Right cardiac atrium (tissue), 5 donors: ENCODE measurements at places on chromosomes 16 and 17. TPM values are rescaled to one million over a fixed set of nuclear protein-coding genes. Genes with fewer than 3 reads are reported as not detected.

OR1F1 gene
- not detected for total RNA-seq

GRB7 gene
- 2.7 TPM for total RNA-seq

MMP15 gene
- total RNA-seq, result 51.2 TPM

ANKFN1 gene
- total RNA-seq, result 0.15 TPM

GPR179 gene
- not detected for total RNA-seq

LGALS9B gene
- not detected for total RNA-seq

- peak; percentile 87 for DNase-seq
These were observed 133.3 kb upstream of the CIBAR2 start for GRCh38 chr16:85245307-85246172.

- DNase-seq, result peak; percentile 65
These were observed 79.0 kb downstream of the RPA1 start for GRCh38 chr17:1908699-1909309.

DNA sequence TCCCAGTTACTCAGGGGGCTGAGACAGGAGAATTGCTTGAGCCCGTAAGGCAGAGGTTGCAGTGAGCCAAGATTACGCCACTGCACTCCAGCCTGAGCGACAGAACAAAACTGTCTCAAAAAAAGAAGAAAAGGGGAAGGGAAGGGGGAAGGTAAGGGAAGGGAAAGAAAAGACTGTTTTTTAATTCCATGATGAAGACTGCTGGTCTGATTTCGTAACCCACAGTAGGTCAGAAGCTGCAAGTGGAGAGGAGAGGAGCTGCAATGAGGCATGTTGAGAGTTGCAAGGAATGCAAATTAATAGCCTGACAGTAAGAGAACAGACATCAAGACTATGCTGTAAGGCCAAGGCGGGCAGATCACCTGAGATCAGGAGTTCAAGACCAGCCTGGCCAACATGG is 33.3 kb downstream of the HELZ start:
- no peak for DNase-seq

DNA sequence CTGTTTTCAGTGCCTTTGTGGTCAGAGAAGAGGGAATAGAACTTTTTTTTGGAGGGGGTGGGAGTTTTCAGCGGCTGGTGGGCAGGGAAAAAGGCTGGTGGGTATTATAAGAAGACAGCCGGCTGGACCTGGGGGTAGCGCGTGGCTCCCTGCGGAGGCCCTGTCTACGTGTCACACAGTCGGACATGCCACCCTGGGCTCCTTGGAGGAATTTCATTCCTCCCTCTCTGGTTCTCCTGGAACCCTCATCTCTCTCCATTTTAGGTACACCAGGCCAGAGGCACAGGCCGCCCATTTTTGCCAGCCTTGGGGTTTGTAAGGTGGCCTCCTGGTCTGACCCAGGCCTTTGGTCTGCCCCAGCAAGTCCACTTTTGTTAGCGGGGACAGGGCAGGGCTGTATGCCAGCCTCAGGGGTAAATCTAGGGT is 908 bp downstream of the FKBP10 start:
- DNase-seq, result no peak

DNA sequence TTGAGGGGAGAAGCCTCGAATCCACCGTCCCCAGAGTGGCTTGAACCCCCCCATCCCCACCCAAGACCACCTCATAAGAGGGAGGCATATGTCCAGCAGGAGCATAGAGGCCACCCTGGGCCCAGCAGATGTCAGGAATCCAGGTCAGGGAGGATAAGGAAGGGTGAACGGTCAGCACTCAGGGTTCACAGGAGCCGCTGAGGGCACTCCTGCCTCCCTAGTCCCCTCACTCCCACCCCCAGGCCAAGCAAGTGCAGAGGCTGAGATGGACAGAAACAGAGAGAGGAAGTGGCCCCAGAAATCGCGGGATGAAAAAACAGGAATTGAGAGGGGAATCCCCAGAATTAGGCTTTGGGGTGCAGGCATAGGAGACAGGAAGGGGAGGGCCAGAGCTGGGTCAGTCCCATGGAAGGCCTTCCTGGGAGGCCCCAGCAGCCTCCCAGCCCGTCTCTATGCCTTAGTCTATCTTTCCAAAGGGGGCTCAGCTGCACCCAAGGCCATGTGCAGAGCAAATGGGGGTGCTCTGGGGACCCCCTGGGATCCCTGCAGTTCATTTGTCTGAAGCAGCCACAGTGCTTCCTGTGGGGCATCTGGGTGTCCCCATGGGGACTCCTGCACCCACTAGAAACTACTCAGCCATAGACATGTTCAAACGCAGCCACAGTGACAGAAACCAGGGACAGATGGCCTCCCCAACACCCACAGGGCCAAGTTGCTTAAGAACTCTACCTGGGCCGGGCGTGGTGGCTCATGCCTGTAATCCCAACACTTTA is 1.7 kb downstream of the CMTM3 start:
- no peak for DNase-seq

- DNase-seq, result no peak
These were observed 12.9 kb downstream of the G6PC1 start for GRCh38 chr17:42913522-42913921.

GRCh38 chr17:63350364-63350763 is 95.7 kb downstream of the CYB561 start:
- DNase-seq, result no peak

DNA sequence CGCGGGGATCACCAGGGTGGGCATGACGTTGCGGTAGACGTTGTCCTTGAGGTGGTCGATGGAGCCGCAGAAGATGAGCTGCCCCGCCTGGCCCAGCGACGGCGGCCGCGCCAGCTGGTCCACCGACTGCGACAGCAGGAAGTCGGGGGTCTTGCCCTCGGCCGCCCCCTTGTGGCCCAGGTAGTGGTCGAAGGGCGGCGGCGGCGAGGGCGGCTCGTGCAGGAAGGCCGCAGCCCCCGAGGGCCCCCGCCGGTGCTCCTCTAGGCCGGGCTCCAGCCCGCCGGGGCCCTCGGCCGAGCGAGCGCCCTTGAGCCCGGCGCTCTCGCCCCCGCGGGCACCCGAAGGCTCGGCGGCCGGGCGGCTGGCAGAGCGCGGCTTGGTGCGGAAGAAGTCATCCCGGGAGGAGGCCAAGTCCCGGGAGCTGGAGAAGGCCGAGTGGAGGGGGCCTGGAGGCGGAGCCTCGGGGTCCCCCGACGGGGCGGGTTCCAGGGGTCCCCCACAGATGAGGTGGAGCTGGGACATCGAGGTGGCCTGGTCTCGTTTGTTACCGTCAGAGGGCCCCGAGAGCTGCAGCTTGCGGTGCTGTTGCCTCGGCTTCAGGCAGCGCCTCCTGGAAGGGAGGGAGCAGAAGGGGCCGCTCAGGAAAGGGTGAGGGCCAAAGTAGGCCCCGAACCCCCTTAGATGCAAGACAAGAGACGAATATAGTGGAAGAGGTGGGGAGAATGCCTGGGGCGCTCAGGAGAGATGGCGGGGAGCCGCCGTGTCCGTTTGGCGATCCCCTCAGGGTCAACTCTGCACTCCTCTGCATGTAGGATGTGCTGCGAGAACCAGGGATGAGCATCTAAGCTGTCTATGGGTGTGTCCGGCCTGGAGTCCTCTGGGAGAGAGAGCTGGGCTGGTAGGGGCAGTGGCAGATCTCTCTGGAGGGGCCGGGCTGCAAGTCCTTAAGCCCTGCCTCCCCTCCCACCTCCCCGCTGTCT is 8.8 kb downstream of the FAM171A2 start:
- peak; percentile 88 for DNase-seq

- no peak for DNase-seq
These were observed 52.8 kb downstream of the B9D1 start for GRCh38 chr17:19309701-19310100.

DNA sequence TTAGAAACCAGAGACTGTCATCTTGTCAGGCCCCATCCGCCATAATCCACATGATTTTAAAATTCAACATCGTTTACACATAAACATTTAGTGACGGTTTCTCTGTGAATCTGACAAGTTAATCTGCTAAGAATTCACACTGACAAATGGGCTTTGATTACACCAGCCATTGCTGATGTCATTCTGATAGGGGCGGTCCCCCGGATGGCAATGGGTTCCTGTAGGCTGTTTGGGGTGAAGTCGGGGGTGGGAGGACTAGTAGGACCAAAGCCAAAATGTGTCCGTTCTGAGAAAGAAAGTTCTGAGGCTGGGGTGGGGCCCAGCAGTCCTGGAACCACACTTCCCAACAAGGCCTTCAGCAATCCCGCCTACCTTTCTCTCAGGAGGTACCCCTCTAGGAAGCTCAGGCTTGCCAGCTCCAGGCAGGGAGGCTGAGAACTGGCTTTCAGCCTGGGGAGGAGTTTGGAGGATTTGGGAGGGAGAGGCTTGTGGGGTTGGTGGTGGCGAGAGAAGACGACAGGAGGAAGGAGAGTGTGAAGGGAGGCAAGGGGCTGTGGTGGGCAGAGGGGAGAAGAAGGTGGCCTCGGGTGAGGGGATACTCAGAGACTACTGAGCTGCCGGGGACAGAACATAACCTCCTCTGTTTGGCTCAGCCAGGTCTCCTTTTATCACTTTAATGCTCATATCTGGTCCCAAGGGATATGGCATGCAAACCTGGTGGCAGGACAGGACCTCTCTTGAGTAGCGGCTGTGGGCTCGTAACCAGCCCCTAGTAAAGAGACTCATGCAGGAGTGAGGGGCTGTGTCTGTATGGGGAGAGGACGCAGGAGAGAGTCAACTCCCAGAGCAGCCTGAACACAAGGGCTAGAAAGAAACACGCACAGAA is 8.6 kb downstream of the HIC1 start:
- peak; percentile 78 for DNase-seq

- DNase-seq, result no peak
These were observed 31.3 kb downstream of the ASIC2 start for GRCh38 chr17:33261820-33262219.

GRCh38 chr17:45812102-45812501 is 28.0 kb downstream of the CRHR1 start:
- DNase-seq, result no peak

DNA sequence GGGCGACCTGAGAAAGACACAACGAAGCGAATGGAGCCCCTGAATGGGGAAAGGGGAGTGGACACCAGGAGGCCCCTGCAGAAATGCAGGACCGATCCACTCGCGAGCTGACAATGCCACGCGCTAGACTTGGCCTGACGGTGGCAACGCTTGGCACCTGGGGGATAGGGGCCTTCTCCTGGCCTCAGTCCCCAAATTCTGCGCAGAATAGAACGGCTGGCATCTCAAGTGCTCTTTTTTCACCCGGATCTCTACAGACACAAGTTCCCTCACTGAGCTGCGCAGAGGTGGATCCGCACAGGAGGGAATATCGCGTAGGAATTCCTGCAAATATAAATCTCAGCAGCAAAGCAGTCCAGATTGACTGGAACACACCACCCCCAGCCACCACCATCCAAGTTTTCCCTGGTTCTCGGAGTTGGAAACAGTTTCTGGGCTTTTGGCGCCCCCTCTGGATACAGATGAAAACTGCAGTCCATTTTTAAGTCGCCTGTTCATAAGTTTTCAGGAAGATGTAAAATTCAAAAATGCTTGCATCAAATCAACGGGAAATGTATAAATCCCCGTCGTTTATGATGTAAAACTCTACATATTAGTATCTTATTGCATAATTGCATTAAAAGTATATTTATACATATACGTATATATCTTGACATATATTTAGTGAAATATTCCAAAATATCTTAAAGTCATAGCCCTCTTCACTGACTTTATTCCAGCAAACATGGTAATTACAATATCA is 2.3 kb upstream of the SOX9 start:
- DNase-seq, result peak; percentile 74
